ENCODE measurements at places on chromosomes 11 and 22. TPM values are rescaled to one million over a fixed set of nuclear protein-coding genes. Genes with fewer than 3 reads are reported as not detected.

DNA sequence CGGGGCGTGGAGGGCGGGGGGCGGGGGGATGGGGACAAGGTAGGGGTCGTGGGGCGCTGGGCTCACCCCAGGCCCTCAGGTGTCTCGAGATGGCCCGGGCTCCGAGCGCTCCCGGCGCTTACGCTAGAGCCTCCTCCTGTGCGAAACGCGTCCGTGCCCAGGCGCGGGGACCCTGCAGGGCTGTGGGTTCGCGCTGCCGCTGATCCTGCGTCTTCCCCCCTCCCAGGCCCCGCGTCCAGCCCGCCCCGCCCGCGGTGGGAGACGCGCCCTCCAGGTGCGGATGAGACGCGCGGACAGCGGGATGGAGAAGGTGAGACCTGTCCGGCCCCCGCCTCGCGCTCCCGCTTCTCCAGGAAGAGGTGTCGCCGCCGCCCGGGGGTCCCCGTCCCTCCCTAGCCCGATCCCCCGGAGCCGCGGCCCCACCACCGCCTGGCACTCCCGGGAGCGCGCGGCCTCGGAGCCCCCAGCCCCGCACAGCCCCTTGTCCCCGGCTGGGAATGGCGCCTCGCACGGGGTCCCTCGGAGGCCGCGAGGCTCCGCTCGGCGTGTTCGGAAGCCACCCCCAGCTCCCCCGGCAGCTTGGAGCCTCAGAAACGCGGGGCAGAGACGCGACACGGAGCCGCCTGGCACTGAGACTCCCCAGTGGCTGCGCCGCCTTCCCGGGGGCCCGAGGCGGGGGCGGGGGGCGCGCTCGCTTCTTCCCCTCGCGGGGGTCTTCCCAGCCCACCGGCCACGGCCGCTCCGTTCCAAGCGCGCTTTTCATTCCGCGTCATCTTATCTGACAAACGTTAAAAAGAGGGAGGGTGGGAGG is 27.6 kb upstream of the TOLLIP start:
- no peak overlapping the region for H3K4me3 ChIP-seq
- peak; percentile 56 for DNase-seq
- H3K27ac ChIP-seq, result no peak overlapping the region
- H3K36me3 ChIP-seq, result no peaks in the 10 kb centered on the region
- H3K4me1 ChIP-seq, result peaks cover 7% of the 10 kb centered on the region
- H3K27me3 ChIP-seq, result peaks cover 17% of the 10 kb centered on the region

DNA sequence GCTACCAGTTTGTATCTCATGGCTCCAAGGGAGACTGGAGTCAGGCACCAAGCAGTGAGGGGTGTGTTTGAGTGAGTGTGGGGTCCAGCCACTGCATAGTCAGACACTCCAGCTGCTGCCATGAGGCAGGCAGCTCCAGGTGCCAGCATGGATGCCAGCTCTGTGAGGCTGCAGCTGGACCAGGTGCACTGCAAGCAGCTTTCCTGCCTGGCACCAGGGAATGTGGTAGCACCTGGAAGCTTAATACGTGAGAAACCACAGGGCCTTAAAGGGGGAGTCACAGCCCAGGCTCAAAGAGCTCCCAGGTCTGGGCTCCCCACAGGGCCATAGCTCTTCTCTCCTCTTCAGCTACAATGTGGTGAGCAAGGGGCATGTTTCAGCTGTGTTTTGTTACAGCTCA is 817.8 kb upstream of the LUZP2 start:
- no peaks in the 10 kb centered on the region for H3K27me3 ChIP-seq
- peaks cover 2% of the 10 kb centered on the region for H3K4me1 ChIP-seq
- no peak for DNase-seq
- H3K36me3 ChIP-seq, result no peaks in the 10 kb centered on the region

DNA sequence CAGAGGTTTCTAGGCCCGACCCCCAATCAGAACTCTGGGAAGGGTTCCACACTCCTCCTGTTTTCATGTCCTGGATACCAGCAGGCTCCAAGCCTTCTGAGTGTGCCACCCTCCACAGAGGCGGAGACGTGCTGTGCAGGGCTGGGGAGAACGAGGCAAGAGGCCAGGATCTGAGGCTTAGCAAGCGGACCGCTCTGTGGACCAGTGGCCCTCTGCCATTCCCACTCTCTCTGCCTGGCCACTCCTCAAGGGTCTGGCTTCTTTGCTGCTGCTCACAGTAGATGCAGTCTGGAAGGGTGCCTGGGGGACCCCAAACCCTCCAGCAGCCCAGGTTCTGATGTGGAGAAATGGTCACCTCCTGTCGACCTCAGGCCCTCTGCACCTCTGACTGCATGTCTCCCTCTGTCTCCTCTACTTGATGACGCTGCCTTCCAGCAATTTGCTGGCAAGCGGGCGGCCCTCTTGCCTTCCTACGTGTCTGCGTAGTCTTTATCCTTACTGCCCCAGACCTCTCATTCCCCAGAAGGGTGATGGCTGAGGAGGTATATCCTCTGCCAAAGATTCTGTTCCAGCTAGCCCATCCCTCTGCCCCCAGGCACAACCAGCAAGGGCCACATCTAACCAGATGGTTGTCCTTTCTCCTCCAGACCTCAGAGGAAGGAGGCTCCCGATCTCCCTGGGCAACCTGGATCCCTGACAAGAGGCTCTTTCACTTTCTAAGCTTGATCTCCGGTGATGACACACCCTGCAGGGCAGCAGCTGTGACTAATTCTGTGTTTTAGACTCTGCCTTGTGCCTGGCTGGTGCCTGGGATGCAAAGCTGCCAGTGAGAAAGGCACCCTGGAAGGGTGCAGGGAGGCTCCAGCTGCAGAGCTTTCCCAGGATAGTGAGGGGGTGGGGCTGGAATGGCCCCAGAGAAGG is 87.3 kb downstream of the NAT10 start:
- no peak for DNase-seq
- H3K4me1 ChIP-seq, result peaks cover 11% of the 10 kb centered on the region
- H3K36me3 ChIP-seq, result no peaks in the 10 kb centered on the region
- no peak overlapping the region for H3K27ac ChIP-seq
- no peak overlapping the region for H3K4me3 ChIP-seq

DNA sequence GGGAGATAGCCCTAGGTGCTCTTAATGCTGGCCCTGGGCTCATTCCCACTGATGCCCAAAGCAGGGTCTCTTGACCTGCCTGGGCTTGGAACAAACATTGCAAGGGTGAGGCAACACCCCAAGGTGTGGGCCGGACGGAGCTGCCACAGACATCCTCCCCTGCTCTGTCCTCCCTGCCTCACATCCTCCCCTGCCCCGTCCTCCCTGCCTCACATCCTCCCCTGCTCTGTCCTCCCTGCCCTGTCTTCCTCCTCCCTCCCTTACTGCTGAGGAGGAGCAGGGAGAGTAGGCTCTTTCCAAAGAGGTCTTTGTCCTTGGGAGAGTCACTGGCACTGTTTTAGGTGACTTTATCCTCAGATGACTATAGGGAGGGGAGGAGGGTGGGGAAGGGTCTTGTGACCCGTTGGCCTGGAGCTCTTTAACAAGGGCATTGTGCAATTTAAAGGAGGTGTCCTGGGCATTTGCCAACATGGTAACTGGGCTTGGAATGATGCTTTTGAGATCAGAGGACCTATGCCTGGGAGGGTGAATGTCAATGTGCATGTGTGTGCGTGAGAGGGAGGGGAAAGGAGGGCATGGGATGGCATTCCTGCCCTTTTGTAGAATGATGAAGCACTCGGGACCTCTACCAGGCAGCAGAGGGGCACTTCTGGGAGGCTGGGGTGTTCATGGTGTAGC is 700 bp downstream of the FAM180B start:
- H3K4me3 ChIP-seq, result no peak overlapping the region
- DNase-seq, result no peak
- H3K36me3 ChIP-seq, result peaks cover 25% of the 10 kb centered on the region

H19 gene
- polyA plus RNA-seq, result 56.6 TPM

GRCh38 chr11:44833877-44834452 is 107.2 kb downstream of the TSPAN18 start:
- no peaks in the 10 kb centered on the region for H3K27me3 ChIP-seq
- H3K4me3 ChIP-seq, result no peak overlapping the region
- H3K36me3 ChIP-seq, result no peaks in the 10 kb centered on the region
- no peak for DNase-seq

DNA sequence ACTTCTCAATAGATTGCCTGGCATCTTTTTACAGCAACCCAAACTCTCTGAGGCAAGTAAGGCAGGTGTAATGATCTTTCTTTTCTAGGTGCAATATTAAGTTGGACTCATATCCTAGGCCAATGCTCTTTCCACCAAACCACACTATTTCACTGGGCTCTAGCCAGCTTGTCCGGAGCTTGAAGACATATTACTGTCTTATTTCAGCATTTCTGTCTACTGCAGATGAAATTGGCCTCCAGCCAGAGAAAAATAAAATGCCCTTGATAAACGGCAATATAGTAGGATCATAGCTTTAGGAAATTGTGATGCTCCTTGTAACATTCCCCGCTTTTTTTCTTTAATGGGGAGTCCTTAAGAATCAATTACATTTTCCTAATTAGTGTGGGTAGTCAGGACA is 48.1 kb downstream of the SPON1 start:
- no peak overlapping the region for H3K4me3 ChIP-seq
- peaks cover 3% of the 10 kb centered on the region for H3K4me1 ChIP-seq
- H3K27ac ChIP-seq, result no peak overlapping the region
- no peaks in the 10 kb centered on the region for H3K27me3 ChIP-seq

PIM3 gene
- polyA plus RNA-seq, result 99.0 TPM

DNA sequence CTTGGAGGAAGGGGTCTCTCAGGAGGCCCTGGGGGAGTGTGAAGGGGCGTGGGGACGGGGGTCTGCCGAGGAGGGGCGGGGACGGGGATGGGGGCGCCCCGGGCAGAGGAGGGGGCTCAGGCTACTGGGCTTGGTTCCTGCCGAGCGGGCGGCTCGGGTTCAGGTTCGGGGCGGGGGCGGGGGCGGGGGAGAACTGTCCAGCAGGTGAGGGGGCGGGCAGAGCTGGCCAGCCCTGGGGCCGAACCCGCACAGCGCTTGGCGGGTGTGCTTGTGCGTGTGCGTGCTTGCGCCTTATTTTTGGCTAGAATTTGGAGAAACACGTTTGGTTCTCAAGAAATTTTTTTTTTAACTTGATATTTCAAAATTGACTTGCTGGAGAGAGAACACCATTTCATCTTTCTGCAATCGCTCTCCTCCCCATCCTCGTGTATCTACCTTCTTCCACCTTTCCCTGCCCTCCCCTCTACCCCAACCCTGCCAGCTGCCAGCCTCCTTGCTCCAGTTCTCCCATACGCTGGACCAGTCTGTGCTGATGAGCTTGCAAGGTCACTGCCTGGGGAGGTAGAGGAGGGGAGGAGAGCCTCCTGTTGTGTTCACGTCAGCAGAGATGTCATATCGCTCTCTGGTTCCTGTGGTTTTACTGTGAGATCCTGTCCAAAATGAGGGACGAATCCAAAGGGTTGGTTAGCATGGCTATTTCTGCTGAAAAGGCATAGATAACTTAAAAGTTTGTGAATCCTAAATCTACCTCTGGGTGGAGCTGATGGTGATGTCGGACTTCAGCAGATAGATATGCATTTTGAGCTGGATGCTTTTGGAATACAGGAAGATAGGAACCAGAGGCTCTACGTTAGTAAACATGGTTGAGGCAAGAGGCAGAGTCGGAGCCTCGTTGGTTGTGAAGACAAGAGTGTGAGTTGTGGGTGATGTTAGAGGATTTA is 668 bp downstream of the MADD start:
- no peaks in the 10 kb centered on the region for H3K27me3 ChIP-seq
- H3K27ac ChIP-seq, result peak overlapping the region; percentile 90
- DNase-seq, result no peak
- H3K36me3 ChIP-seq, result peaks cover 8% of the 10 kb centered on the region
- H3K4me1 ChIP-seq, result peaks cover 32% of the 10 kb centered on the region

P2RY2 gene
- polyA plus RNA-seq, result 9.1 TPM

MS4A12 gene
- polyA plus RNA-seq, result not detected

GRCh38 chr22:28268171-28268570 is 349.1 kb upstream of the PITPNB start:
- H3K27me3 ChIP-seq, result no peaks in the 10 kb centered on the region
- no peak for DNase-seq
- H3K4me1 ChIP-seq, result peaks cover 12% of the 10 kb centered on the region
- H3K36me3 ChIP-seq, result no peaks in the 10 kb centered on the region
- no peak overlapping the region for H3K4me3 ChIP-seq

- no peak overlapping the region for H3K27ac ChIP-seq
- no peaks in the 10 kb centered on the region for H3K36me3 ChIP-seq
- no peak for DNase-seq
- no peaks in the 10 kb centered on the region for H3K27me3 ChIP-seq
- no peaks in the 10 kb centered on the region for H3K4me1 ChIP-seq
These were observed 310.2 kb downstream of the DDX10 start for GRCh38 chr11:108975026-108975425.

GRCh38 chr11:35313760-35314153 is 105.6 kb downstream of the SLC1A2 start:
- peaks cover 8% of the 10 kb centered on the region for H3K4me1 ChIP-seq
- peak overlapping the region; percentile 64 for H3K27ac ChIP-seq
- no peak for DNase-seq
- no peaks in the 10 kb centered on the region for H3K27me3 ChIP-seq
- H3K4me3 ChIP-seq, result no peak overlapping the region

DNA sequence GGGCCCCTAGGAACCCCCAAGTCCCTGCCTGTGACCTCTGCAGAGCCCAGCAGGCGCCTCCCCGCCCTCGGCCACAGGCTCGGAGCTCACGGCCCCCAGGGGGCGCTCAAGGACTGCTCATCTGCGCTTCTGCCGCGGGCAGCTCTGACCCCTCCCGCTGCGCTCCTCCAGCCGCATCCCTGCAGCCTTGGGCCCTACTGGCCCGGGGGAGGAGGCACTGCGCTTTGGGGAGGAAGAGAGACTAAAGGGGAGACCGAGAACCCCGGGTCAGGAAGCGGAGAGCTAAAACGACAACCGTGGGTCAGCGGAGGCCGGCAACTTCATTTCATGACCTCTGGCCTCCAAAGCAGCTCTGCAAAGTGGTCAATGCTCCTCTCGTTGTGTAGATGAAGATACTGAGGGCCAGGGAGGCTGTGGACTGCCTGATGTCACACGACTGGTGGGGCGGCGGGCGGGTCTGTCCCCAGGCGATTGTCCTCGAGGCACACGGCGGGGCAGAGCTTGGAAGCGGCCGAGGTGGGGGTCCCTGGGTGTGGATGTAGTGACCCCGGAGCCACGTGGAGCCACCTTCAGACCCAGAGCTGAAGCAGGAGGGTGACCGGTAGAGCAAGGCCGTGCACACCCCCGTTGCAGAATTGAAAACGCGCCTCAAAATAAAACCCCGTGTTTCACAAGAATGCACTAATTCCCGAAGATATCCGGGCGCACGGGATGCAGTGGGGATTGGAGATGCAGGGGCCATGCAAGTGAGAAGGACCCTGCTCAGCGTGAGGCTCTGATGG is 2.7 kb upstream of the KRTAP5-6 start:
- DNase-seq, result peak; percentile 86
- H3K36me3 ChIP-seq, result no peaks in the 10 kb centered on the region
- no peak overlapping the region for H3K4me3 ChIP-seq
- H3K27me3 ChIP-seq, result peaks cover 5% of the 10 kb centered on the region
- no peaks in the 10 kb centered on the region for H3K4me1 ChIP-seq

DNA sequence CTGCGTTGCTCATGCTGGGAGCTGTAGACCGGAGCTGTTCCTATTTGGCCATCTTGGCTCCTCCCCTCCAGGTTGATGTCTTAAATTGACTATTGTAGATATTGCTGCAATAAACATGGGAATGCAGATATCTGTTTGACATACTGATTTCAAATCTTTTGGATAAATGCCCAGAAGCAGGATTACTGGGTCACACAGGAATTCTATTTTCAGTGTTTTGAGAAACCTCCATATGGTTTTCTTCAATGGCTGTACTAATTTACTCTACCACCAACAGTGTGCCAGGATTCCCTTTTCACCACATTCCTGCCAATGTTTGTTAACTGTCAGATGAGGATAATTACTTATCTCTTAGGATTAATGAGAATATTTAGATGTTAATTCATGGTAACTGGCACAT is 467.0 kb downstream of the LUZP2 start:
- DNase-seq, result no peak
- no peaks in the 10 kb centered on the region for H3K36me3 ChIP-seq
- H3K4me1 ChIP-seq, result no peaks in the 10 kb centered on the region
- no peaks in the 10 kb centered on the region for H3K27me3 ChIP-seq

Measured in lung (tissue), 17 donors.